ENCODE measurements at places on chromosomes 12 and 14. TPM values are rescaled to one million over a fixed set of nuclear protein-coding genes. Genes with fewer than 3 reads are reported as not detected.

GRCh38 chr14:22255017-22255950 is 333.7 kb downstream of the DAD1 start:
- peak; percentile 76 for DNase-seq

- no peak for DNase-seq
These were observed 449.6 kb downstream of the TMEM117 start for GRCh38 chr12:44285321-44285960.

DNA sequence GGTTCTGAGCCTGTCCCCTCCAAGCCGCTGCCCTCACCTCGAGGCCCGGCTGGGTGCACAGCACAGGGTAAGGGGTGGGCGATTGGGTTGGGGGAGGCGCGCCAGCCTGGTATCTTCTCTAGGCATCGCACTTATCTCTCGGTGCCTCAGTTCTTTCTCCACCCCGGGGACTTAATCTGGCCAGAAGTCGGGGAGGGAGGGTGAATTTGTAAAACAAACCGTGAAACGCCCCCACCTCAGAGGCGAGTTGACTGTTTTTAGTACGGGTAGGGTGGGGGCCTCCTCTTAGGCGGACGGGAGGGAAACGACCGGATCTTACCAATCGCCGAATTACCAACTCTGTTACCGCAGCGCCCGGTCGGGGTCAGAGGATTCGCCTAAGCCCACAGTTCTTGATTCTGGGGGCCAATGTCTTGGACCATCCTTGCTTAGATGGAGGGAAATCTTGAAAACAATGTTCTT is 1.4 kb upstream of the TBX3 start:
- no peak for DNase-seq

- DNase-seq, result no peak
These were observed 82.4 kb downstream of the ARL6IP4 start for GRCh38 chr12:123062681-123063486.

Gene TMCC3
- polyA plus RNA-seq, result 23.2 TPM

Gene EML5
- polyA plus RNA-seq, result 0.59 TPM

GRCh38 chr12:50615907-50616296 is 111.1 kb downstream of the DIP2B start:
- DNase-seq, result no peak

GRCh38 chr12:100141666-100141997 is 1.0 kb downstream of the BLTP3B start:
- peak; percentile 71 for DNase-seq

Gene ABHD4
- polyA plus RNA-seq, result 19.9 TPM

DNA sequence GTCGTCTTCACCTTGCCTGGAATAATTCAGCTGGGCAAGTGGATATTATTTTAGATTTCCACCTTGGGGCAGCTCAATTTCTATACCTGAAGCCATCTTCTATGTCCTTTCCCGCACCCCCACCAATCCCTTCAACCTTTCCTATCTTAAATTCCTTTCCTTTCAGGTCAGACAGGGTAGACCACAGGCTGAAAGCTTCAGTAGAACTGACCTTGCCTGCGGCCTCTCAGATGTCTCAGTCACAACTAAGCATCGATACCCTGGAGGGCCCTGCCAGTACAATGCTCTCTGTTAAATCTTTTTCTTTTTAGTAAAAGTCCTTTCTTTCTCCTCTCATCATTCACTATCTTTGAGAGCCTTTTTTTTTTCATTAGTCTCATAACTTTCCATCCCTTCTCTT is 38.9 kb downstream of the SLC2A14 start:
- no peak for DNase-seq

DNA sequence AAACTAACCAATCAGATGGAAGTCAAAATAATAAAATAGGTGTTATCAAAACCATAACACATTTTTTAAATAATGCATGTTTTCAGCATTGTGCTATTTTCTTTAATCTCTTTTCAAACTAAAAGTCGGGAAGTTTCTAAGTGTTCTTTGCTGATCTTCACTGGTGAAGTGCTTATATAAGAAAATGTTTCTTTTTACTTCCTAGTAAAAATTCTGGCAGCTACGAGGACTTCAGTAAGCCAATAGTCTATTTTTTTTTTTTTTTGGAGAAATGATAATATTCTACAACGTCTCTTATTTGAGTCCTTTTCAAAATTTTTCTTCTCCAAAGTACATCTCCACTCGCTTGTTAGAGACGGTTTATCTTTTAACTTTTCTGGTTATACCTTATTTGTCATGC is 448.0 kb downstream of the SLC6A15 start:
- DNase-seq, result no peak

Gene KCNH3
- 2.0 TPM for polyA plus RNA-seq

DNA sequence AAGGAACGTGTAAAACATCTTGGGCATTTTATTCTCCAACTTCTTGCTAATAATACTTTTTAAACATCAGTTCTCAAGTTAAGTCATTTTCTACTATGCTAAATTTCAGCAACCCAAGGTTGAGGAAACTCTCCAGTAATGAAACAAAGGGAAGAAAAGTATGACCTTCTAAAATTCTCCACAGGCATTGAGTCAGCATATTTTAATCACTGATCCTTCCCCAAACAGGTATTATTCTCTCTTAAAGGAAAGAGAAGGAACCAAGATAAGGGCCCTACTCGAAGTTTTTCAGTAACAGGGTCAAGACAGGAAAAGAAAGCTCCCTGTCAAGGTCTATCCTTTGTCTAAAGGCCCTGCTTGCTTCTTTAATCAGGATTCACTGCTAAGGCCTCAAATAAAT is 3.0 kb downstream of the KICS2 start:
- DNase-seq, result no peak

Gene GPR137C
- polyA plus RNA-seq, result 2.4 TPM

DNA sequence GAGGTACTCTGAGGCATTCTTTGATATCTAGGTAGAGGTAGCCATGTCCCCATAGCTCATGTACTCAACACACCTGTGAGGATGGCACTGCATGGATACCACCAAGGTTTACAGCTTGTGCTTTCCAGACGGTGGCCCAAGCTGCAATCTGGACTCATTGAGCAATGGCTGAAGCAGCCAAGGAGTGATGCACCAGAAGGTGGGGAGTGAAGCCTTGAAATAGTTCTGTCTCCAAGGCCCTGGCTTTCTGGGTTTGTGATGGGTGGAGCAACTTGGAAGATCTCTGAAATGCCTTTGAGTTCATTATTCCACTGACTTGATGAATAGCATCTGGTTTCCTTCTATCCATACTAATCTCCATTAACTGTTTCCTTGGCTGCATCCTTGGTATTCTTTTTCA is 290.0 kb upstream of the NOVA1 start:
- DNase-seq, result no peak

Gene NRIP2
- 6.1 TPM for polyA plus RNA-seq

GRCh38 chr12:122499991-122500684 is 594 bp downstream of the ZCCHC8 start:
- DNase-seq, result peak; percentile 60

GRCh38 chr12:110577864-110578693 is 5.0 kb downstream of the PPTC7 start:
- DNase-seq, result no peak

Gene IFI27
- polyA plus RNA-seq, result 2.6 TPM

Gene PAPLN
- polyA plus RNA-seq, result 2.4 TPM

DNA sequence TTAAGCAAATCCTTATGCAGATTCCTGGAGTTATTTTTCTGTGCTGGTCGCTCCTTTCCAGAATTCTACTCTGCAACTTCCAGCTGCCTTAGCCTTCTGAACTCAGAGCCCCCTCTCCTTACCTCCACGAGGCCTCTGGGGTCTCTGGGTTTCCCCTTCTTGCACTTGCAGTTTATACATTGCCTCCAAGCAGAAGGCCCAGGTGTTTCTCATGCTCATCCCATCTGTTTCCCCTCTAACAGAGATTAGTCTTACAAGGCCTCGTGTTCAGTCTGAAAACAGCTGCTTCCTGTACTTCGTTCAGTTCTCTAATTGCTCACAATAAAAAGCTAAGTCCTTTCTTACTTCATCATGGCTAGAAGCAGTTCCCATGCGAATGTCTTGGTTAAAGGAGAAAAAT is 134.4 kb upstream of the FGD4 start:
- peak; percentile 63 for DNase-seq

Gene KRT81
- 0.14 TPM for polyA plus RNA-seq
